NB4 (cell line): ENCODE measurements at places on chromosomes 4 and X.

- peak; percentile 41 for DNase-seq
Measured at GRCh38 chr4:82430964-82431745, 765 bp downstream of the ENOPH1 start.

GRCh38 chr4:2728221-2728620 is 27.9 kb downstream of the TNIP2 start:
- no peak for DNase-seq

DNA sequence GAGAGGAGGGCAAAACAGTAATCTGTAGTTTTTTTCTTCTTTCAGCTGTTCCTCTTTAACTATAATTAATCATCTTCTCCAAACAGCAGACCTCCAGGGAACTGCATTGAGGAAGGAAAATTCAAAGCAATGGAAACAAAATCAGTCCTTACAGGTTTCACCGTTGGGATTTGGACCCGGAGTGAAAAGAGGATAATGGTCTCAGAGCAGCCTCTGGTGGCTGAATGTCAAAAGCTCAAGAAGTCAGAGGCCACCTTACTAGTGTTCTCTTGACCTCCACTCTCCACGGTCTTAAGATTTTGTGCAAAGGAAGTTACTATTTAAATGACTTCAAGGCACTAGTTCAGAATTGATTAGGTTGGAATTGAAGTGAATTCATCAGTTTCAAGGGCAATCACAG is 16.0 kb upstream of the MID1 start:
- peak; percentile 9 for DNase-seq

DNA sequence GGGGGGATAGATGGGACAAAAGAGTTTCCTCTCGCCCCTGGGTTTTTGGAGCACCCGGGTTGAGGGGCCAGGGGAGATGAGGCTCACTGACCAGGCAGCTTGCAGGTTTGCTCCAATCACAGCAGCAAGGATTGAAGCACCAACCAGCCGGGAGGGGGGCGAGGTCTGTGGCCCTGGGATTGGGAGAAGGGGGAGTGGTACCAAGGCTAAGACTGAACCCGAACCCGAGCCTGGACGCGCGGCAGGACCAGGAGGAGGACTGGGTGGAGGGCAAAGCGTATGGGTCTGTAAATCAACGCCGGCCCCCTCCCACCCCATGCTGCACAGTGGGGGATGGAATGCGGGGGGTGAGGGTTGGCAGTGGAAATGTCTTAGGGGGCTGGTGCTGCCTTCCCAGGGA is 3.5 kb downstream of the SOX3 start:
- no peak for DNase-seq

DNA sequence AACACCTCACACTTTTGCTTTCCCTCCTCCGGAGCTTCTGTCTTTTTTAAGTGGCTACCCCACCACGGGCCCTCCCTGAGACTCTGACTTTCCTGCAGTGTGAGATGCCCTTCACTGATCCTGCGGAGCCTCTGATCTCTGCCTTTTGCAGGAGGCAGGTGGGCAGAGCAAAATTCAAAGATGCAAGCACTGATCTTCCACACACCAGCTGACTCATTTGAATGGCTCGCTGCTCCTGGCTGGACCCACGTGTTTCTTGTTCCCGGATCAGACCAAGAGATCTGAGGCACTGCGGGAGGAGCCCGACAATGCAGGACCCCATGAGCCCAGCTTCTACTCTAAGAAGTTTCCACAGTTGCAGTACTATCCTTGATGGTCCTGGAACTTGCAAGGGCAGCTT is 1607.9 kb upstream of the TENM3 start:
- DNase-seq = no peak

- no peak for DNase-seq
Measured at GRCh38 chr4:168803732-168804131, 206.3 kb downstream of the CBR4 start.

DNA sequence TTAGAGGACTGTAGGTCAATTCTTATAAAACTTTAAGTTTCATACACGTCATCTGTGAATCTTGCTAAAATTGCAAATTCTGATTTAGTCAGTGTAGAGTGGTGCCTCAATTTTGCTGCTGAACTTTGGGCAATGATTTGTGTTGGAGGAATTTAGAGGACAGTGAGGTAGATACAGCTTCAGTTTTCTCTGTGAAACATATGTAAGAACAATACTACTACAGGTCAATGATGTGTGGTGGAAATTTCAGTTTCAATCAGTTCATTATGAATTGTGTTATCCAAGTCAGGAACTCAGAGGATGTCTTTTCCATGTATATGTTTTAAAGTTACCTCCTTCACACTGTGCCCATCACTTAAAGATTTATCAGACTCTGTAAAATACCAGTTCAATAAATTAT is 1597.8 kb upstream of the PCDH10 start:
- no peak for DNase-seq

DNA sequence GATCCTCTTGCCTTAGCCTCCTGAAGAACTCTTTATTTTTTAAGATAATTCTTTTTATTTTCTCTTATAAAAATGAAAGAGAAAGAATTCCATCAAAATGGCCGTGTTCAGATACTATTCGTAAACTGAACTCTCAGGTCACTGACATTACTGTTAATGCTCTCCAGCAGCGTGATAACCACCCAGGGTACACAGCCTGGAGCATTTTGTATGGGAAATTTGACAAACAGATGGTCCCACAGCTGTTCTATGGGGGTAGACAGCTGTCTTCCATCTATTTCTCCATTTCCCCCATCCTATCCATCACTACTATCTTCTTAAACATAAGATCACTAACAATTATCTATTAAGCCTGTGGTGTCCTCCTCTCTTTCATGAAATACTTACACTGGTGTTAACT is 47.8 kb downstream of the SYNPO2 start:
- no peak for DNase-seq

GRCh38 chrX:147403040-147403439 is 508.7 kb upstream of the FMR1 start:
- DNase-seq = no peak

DNA sequence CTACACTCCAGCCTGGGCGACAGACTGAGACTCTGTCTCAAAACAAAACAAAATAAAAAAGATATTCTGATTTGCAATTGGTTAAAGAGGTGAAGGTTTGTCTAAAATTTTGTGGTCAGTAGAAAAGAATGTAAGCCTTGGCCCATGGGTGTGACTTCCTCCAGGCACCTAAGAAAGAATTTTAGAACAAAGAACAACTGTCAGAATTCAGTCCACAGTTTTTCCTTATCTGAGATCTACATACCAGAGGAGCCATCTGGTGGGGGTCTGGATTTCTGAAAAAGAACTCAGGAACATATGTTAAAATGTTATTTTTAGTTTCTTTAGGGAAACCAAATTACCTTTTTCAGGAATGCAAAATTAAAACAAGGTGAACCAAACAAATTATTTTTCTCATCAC is 434.1 kb downstream of the ANKRD50 start:
- DNase-seq = no peak

GRCh38 chr4:42466273-42466844 is 69.1 kb downstream of the SHISA3 start:
- no peak for DNase-seq

GRCh38 chr4:87213421-87214075 is 6.9 kb downstream of the KLHL8 start:
- peak; percentile 36 for DNase-seq

GRCh38 chr4:75495476-75495875 is 18.7 kb downstream of the RCHY1 start:
- no peak for DNase-seq

GRCh38 chr4:15366721-15367120 is 61.1 kb upstream of the C1QTNF7 start:
- DNase-seq = peak; percentile 21

DNA sequence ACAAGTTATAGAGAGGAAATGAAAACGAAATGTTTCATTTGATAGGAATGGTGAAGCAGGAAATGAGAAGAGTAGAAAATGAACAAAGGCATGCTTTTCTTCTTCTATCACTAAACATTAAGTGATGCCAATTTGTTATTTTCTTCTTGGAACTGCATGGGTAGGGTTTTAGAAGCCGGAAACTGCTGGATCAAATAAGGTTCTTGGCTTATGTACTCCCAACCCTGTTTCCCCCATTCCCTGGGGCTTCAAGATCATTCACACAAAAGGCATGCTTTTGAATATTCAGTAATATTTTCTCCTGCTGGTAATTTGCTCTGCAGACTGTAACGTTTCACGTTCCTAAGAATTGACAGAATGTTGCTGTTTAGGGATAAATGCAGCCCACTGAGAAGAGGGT is 224.1 kb downstream of the NLGN4X start:
- no peak for DNase-seq

GRCh38 chrX:137999552-137999951 is 433.6 kb downstream of the ZIC3 start:
- DNase-seq = no peak

- no peak for DNase-seq
Measured at GRCh38 chr4:1371176-1372165, 24.5 kb downstream of the UVSSA start.

GRCh38 chrX:138908577-138908976 is 197.1 kb upstream of the FGF13 start:
- no peak for DNase-seq

- no peak for DNase-seq
Measured at GRCh38 chrX:11105080-11105479, 6.1 kb upstream of the HCCS start.

DNA sequence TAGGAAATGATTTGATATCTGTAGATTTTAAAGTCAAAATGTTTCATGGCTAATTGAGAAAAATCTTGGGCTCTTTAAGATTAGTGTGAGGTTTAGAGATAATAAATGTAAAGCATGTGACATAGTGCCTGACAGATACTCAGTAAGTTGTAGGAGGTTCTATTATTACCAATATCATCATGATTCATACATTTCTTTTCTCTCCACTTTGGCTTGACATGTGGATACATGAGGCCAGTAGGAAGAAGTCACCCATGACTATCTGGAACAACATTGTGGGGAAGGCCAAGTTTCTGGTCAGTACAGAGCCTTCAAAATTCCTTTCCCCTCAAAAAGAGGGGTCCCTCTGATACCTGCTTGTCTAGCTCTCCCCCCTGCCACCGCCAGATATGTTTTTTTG is 91.2 kb upstream of the SORBS2 start:
- DNase-seq = no peak

DNA sequence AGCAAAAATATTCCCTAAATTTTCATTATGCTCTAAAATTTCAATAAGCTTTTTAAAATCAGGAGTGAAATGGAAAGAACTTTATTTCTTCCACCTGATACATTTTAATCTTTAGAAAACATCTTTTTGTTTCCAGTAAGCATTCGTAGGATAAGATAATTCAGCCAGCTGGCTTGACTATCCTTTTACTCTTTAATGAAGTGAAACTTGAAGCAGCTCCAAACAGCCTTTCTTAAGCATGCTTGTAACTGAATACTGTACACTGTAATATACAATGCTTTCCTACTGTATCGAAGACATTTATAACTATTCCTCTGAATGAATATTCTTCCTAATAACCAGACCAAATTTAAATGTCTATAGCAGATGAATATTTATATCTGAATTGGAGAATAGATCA is 98.8 kb downstream of the KLHL4 start:
- no peak for DNase-seq

- DNase-seq = no peak
Measured at GRCh38 chrX:1516596-1517104, 20.3 kb downstream of the P2RY8 start.

DNA sequence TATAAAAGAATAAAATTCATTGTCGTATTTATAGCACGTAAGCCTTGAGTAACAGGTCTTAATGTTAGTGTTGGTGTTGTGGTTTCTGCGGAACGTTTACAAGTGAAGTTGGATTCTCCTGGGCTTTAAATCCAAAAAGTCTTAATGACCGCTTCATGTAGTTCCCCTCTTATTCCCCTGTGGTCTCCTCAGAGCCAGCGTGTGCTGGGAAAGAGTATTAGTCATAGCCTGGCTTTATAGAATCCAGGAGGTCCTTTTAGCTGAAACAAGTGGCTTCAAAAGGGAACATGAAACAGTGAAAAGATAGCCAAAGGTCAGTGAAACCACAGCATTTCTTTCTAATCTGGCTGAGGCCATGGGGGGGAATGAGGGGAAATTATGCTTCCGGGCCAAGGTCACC is 79.1 kb downstream of the CLCN4 start:
- peak; percentile 63 for DNase-seq

DNA sequence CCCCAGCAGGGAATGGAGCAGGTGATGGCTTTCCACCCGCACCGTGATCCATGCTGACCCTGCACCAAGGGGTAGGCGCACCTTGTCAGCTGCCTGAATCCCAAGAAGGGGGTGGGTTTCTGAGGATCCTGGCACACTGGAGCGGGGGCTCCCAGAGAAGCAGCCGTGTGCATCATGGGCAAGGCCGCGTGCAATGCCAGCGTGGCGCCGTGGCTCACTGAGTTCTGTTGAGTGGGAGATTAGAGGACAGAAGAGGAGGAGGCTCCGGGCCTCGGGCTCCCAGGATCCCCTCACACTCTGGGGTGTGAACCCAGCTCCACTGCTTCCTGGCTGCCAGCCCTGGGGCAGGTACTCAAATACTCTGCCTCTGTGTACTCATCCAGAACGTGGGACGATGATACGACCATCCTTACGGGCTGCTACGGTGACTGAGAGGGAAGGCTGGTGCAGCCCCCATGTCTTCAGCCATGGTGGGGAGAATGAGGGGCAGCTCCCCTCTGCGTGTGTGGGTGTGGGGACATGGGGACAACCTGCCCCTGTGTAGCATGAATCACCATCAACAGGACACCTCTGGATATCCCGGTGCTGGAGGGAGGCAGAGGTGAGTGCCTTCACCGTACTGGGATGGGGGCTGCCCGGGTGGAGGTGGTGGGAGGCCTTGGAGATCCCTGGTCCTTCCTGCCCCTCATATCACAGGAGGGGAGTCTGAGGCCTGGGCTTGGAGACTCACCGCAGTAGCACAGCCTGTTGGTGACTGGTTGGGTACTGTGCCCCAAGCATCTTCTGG is 52.6 kb downstream of the CPZ start:
- no peak for DNase-seq

- DNase-seq = no peak
Measured at GRCh38 chr4:66564901-66565651, 894.8 kb upstream of the EPHA5 start.

DNA sequence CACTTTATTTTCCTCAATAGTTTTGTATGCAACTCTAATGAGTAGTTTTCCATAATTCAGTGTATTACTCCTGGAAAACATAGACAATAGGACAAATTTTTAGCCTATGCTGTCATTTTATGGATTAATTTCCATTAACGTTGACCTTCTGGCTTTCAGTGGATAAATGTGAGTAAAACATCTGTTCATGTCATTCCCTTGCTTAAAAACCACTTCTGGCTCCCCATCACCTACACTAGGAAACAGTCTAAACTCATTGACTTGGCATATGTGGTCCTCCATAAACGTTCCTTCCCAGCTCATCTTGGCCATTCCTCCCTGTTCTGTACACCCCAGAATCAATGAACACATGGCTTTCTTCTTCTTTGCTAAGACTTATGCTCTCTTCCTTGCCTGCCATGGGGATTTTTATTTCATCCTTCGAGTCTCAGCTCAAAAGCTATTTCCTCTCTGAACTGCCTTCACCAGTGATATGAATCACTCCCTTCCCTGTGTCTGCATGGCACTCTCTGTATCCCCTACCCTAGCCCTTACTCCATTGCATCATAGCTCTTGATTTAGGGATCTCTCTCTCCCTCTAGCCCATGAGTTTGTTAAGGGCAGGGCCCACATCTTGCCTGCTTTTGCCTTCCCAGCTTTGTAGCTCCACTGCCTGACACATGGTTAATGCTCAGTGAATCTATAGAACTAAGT is 34.8 kb downstream of the DOCK11 start:
- peak; percentile 63 for DNase-seq
